ENCODE measurements at places on chromosomes 2 and 18.

- no peak for DNase-seq
Observed at GRCh38 chr2:95343429-95344214, 46.5 kb downstream of the KCNIP3 start.

- DNase-seq: no peak
Observed at GRCh38 chr18:74128159-74128558, 19.5 kb downstream of the FBXO15 start.

DNA sequence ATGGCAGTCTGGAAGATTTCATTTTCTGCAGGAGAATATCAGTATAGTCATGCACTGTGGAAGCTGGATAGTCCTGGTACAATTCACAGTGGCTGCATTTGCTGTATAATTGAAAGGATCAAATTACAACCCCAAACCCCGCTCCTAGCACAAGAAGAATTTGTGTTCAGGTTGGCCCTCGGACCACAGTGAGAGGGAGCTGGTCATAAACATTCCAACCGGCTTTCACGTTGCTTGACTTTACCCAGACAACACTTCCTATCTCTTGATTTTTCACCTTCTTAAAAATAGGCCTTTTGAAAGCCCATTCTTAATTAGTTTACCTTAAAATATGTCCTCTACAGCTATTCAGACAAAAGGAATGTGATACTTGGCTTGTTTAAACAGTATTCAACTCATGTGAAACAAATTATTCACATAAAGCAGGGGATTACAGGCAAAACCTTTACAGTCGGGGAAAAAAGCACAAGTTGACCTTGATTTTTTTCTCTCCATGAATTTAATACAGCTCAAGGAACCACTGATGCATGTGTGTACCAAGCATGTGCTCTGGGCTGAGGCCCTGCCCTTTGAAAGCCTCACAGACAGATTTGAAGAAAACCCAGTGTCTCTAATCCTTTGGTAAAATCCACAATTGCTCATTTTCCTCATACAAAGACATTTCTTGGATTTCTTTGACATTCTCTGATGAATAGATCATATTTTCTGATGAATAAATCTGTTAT is 143.0 kb upstream of the SOX11 start:
- no peak for DNase-seq

DNA sequence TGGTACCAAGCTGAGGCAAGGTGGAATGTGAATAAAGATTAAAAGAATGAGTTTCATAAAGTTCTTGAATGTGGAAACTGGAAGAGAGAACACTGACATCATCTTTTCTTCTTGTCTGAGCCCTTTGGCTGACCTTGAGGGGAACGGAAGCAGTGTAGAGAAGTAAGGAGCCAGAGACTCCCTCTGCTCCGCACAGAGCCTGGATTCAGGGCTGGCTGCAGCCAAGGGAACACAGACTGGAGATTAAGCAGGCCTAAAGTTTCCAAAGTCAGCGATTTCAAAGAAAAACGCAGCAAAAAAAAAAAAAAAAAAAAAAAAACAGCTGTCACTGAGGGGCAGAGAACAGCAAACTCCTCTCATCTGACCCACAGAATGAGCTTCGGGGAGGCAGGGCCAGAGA is 19.3 kb upstream of the ALK start:
- no peak for DNase-seq

DNA sequence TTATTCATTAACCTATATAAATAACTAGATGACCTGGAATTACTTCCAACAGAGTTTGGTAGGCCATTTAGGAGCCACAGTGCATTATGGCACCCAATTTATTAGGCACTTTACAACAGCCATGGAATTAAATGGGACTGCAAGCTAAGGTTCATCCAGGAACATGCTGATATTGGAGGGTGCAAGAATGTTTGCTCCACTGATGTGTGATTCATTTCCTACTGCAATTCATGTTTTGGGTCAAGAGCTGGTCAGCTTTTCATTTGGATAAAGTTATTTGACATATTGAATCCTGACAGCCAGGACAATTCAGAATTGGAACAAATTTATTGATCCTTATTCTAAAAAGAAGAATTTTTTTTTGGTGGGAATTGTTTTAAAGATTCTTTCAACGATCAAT is 11.8 kb upstream of the LYPD1 start:
- no peak for DNase-seq

Measured in CD4-positive, alpha-beta T cell treated with Interleukin-4 for 1 hour (primary cell).